ENCODE measurements at places on chromosomes 5 and 9.

- no peak for DNase-seq
These were observed 355.3 kb downstream of the KIAA0825 start for GRCh38 chr5:94263068-94263467.

DNA sequence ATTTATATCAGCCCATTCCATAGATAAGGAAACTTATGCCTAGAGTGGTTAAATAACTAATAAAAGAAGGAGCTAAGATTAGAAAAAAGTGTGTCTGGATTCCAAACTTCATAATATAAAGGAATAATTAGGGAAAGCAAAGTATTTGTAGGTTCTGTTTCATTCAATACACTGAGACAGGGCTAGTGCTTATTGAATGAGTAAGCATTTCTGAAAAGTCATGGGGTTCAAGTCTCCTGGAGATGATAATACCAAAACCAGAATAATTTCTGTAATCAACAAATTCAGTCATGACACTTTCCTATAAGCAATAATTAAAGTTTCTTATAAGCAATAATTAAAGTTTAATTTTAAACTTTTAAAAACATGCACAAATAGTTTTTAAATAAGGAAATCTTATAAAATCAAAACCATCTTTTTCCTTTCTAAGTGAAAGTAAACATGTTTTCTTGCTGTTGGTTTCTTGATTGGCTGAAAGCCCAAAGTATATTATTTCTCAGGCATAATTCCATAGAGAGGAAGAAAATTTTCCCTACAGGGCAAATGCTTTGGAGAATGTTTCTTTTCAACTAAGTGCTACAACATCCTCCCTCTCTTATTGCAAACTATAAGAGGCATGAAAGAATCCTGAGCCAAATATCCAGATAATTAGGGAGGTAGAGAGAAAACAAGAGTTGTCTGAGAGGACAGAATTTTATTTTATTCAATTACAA, 510.2 kb downstream of the PRELID2 start:
- DNase-seq, result no peak

- DNase-seq, result peak; percentile 27
These were observed 764 bp upstream of the GRIN1 start for GRCh38 chr9:137138058-137138721.

- no peak for DNase-seq
These were observed 1707.2 kb upstream of the ACO1 start for GRCh38 chr9:30677221-30677620.

- DNase-seq, result no peak
These were observed 68.8 kb downstream of the SLC44A1 start for GRCh38 chr9:105313238-105313637.

GRCh38 chr9:4116071-4116581, 183.7 kb downstream of the GLIS3 start:
- DNase-seq, result no peak

DNA sequence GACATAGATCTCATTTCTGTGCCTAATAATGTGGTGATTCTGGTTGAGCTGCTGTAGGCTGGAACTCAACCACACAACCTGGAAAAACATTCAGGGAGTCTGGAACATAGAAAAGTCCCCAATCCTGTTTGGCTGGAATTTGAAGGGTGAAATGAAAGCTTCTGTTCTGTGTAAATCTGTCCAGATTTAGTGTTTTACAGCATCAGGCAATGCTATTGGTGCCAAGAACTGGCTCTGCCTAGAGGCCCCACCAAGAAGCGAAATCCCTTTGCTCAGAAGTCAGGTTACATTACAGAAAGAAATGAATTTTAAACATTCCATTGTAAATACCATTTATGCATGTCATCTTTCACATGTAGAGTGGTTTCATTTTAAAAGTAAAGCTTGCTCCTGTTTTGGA, 56.3 kb downstream of the TMEM174 start:
- DNase-seq, result no peak
